ENCODE measurements at places on chromosomes 16 and 17.

- no peak for DNase-seq
These were observed 76.8 kb downstream of the CCDC182 start for GRCh38 chr17:57668332-57668731.

DNA sequence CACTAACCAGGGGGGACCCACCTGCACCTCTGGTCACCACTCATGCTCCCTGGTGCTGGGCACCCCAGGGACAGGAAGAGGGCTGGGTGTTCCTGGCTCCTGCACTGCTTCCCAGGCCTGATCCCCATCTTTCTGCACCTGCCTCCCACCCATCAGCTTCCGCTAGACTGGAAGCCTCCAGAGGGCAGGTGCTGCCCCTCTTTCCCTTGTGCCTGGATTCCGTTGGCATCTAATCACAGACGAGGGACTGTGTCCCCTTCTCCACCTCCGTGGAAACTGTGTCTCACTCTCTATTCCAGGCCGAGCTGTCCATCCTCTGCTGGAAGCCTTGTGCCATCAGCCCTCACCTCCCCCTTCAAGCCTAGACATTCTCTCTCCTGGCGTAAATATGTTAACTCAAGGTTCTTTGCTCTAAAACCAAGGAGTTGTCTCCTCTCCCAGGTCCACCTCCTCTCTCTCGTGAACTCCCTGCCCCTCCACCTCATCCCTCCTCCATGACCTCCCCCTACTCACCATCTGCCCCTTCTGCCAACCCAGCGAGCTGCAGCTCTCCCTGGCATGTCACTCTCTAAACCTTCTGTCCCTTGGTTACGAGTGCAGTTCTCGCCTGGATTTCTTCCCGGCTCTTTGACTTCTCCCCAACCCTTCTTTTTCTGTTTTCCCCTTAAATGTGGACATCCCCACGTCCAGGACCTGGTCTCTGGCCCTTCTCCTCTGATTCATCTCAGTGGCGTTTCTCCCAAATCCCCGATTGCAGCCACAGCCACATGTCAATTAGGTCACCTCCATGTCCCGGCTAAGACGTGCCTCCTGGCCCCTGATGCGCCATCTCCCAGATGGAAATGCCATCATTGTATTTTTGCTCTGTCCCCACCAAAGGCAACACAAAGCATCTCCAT is 107.7 kb downstream of the SEC14L1 start:
- no peak for DNase-seq

DNA sequence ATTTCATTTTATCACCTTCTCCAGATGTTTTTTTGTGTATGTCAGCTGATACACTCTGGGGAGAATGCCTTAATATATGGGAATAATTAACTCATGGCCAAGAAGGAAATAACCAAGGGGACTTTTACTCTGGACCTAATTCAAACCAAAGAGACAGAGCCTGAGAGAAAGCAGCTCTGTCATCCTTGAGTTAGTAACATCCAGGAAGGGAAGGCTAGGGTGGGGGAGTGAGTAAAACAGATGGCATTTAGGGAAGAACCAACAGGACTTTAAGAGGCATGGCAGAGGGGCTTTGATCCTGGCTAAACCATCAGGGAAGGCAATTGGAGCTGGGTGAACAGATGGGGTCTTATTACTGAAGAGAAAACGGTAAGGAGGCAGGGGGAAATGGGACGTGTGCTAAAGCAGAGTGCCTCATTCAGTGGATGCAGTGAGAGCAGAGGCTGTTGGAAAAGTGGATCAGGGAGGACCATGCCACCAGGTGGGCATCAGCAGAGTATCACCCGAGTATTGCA is 2.5 kb upstream of the SMPD3 start:
- no peak for DNase-seq

- no peak for DNase-seq
These were observed 15.7 kb upstream of the BAHCC1 start for GRCh38 chr17:81379523-81379942.

- DNase-seq: peak; percentile 79
These were observed 52.5 kb downstream of the ZFPM1 start for GRCh38 chr16:88505405-88506082.

GRCh38 chr17:49523706-49524472 is 28.8 kb downstream of the NGFR start:
- DNase-seq: peak; percentile 28

GRCh38 chr16:74633686-74634085 is 26.8 kb upstream of the GLG1 start:
- no peak for DNase-seq

DNA sequence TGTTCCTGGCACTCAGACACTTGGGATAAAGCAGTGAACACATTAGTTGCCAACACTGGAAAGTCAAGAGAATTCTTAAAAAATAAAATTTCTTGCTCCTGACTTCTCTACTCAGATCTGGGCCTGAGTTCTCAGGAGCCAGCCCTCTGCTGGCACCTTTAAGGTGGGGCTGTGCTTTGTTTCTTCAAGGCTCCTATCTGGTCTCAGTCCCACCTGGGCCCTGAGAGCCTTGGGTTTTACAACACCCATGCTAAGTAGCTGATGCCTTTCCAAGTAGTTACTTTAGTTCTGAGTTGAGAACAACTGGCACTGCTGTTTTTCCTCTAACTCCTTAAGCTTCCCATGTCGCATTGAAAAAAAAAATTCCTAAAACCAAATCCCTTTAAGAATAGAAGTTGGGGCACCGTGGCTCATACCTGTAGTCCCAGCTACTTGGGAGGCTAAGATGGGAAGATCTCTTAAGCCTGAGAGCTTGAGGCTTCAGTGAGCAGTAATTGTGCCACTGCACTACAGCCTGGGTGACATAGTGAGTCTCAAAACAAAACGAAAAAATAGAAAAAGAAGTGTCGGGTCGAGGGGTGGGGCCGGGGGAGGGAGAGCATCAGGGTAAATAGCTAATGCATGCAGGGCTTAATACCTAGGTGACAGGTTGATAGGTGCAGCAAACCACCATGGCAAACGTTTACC is 16.6 kb downstream of the CHAD start:
- no peak for DNase-seq

- no peak for DNase-seq
These were observed 60.7 kb downstream of the PCTP start for GRCh38 chr17:55811536-55811935.

- DNase-seq: no peak
These were observed 1.5 kb upstream of the SYCE1L start for GRCh38 chr16:77197747-77198146.

GRCh38 chr17:3761918-3762380 is 38.2 kb downstream of the HASPIN start:
- DNase-seq: no peak

DNA sequence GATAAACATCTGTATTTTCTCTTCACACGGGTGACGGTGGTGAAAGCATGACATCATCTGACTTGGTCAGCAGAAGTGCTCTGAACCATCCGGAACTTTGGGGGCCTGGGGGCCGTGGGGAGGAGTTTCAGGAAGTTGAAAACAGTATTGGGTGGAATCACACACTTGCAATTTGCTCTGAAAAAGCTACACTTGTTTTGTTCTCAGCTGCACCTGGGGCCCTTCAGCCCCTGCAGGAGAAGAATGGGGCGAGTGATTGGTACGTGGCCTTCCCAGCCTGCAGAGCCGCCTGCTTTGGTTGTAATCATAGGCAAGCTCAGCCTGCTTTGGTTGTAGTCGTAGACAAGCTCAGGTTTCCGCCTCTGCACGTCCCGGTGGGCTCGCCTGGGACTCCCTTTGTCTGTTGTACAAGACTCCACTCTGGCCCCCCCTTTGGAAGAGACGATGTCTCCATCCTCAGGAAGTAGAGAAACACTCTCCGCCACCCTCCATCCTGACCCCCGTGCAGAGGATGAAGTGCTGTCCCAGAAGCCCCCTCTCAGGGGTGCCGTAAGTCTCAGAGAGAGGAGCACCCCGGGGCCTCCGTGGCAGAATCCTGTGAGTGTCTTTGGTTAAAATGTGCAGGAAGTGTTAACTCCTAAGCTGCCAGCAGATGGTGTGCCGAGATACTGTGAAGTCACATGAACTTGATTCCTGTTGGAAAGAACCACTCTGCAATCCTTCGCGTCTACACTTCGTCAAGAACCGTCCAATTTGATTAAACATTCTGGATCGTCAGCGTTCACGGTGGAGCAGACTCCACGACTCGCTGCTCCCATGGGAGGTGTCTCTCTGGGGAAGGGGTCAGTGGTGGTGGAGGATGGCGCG is 5.4 kb downstream of the BANP start:
- DNase-seq: no peak

- no peak for DNase-seq
These were observed 4.3 kb upstream of the MYL4 start for GRCh38 chr17:47204722-47205418.

GRCh38 chr16:56539656-56540055 is 19.8 kb upstream of the BBS2 start:
- DNase-seq: no peak

GRCh38 chr17:6544011-6544370 is 12.4 kb downstream of the PITPNM3 start:
- no peak for DNase-seq

DNA sequence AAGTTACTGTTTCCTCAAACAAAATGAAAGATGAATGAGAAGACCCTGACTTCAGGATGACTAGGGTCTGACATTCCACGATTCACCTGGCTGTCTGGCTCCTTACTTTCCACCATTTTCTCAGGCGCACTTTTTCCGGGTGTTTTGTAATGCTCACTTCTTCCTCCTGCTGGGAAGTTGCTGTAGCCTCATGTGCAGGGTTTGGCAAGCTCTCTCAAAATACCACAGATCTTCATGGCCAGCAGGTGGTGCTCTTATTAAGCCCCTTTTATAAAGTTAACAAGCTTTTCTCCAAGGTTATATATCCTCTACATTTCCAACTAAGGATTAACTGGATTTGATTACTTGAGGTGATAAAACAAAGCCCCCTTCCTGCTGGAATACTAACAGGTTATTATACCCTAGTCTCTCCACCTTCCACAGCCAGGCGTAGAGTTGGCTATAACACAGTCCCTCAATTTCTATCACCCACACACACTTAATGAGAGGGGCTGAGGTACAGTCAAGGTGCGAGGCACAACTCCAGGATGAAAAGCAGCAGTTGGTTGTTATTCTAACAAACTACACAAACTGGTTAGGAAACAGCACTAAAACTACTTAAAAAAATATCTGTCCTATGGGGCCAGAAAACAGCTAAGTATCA is 45.4 kb downstream of the STH start:
- DNase-seq: peak; percentile 66

DNA sequence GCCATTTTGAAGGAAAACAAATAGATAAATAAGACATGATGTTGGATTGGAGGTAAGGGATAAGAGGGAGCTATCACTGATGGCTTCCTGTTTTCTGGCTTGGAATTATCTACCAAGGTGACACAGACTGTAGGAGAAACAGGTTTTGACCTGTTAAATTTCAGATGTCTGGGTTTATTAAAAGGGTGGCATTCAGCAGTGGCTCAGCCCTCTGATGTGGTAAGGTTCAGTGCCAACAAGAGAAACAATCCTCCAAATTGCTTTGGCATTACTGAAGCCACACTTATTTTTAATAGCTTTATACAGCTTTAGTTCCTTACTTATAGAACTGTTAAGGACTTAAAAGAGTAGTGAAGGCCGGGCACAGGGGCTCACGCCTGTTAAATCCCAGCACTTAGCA is 37.0 kb upstream of the AKAP1 start:
- no peak for DNase-seq

GRCh38 chr17:36992701-36993100 is 43.9 kb downstream of the AATF start:
- DNase-seq: peak; percentile 78

GRCh38 chr16:76081967-76082366 is 195.2 kb upstream of the CNTNAP4 start:
- no peak for DNase-seq

- no peak for DNase-seq
These were observed 14.8 kb downstream of the SGCA start for GRCh38 chr17:50180620-50181019.

DNA sequence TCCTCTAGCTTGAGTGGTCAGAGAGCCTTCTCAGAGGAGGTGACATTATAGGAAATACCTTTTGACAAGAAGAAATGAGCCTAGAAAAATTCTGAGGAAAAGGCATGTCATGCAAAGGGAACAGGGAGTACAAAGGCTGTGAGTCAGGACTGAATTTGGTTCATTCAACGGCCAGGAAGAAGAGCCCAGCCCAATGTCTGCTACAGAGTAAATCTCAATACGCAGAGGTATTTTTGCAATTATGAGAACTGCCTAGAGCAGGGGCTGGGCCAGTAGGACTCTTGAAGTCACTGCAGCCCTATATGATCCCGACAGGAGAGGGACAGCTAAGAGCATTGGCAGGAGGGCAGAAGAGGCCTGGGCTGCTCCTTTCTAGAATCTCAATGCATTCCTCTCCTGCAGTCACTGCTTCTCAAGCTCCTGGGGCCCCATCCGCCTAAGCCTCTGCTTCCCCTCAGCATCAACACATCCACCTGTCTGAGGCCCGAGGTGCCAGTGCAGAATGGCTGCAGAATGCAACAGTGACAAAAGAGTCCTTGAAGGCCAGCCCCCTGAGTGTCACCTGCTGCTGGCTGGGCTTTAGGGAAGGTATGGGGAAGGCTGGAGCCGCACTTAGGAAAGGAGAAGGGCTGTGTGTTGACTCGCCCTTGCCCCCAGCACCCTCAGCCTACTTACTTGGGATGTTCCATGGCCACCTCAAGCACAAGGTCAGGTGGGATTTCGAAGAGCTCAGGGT is 20.1 kb downstream of the NOS2 start:
- no peak for DNase-seq

GRCh38 chr16:84849751-84850150 is 30.0 kb downstream of the CRISPLD2 start:
- no peak for DNase-seq

- no peak for DNase-seq
These were observed 26.1 kb downstream of the FAM222B start for GRCh38 chr17:28816540-28816939.

GRCh38 chr16:52629296-52629695 is 82.4 kb upstream of the TOX3 start:
- DNase-seq: no peak

- no peak for DNase-seq
These were observed 18.5 kb upstream of the SPNS2 start for GRCh38 chr17:4479982-4480751.

- DNase-seq: no peak
These were observed 1.5 kb downstream of the PIEZO1 start for GRCh38 chr16:88783391-88784073.

GRCh38 chr16:50215680-50216079 is 50.7 kb upstream of the ADCY7 start:
- no peak for DNase-seq

GRCh38 chr17:33169580-33170285 is 123.4 kb downstream of the ASIC2 start:
- no peak for DNase-seq

GRCh38 chr17:28648698-28649097 is 3.7 kb upstream of the BLTP2 start:
- no peak for DNase-seq

DNA sequence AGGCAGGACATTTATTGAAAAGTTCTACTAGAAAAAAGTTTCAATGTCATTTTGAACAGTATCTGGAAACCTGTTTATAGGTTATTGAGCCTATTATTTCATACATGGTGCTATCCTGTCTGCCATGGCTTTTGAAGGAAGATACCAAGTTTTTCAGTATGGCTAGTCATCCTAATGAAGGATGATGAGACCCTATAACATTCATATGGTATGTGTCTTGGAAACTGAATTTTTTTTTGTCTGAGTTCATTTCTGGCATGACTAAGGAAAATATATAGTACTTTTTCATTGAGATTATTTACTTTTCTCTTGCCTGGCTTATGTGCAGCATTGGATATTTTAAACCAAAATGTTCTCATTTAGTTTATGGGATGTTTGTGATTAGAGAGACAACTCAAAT is 30.2 kb downstream of the CLTC start:
- no peak for DNase-seq
